ENCODE measurements at places on chromosomes 7 and 10.

DNA sequence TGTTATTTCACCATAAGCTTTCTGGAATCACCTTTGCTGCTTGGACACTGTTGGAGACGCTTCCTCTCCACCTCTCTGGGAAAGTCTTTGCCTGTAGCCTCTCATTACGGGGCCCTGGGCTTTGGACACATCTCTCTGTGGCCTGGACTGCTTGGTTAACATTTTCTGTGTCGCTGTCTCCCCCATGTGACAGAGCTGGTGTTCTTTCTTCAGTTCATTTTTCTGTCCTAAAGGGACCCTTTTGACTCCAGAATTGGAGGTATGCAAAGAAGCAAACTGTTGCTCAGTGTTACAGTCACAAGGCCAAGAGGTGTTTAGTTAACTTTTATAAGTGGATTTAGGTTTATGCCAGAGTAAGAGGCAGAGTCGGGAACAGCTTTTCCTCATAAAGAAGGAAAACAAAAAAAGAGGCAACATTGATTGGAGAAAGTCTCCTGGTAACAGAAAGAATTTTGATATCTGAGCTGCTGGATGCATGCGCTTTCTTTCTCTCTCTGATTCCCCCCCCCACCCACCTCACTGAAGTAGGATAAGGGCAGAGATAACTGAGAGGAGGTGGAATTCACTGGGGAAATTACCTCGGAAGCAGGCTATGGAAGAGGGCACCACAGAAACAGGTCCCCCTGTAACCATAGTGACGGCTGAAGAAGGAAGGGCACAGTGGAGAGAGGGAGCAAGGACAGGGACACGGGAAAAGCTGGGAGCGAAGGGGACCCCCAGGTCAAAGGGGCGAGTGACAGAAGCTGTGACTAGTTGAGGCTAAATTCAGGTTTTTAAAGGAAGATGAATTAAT lies 57.8 kb downstream of the LGI1 start:
- no peak for DNase-seq

DNA sequence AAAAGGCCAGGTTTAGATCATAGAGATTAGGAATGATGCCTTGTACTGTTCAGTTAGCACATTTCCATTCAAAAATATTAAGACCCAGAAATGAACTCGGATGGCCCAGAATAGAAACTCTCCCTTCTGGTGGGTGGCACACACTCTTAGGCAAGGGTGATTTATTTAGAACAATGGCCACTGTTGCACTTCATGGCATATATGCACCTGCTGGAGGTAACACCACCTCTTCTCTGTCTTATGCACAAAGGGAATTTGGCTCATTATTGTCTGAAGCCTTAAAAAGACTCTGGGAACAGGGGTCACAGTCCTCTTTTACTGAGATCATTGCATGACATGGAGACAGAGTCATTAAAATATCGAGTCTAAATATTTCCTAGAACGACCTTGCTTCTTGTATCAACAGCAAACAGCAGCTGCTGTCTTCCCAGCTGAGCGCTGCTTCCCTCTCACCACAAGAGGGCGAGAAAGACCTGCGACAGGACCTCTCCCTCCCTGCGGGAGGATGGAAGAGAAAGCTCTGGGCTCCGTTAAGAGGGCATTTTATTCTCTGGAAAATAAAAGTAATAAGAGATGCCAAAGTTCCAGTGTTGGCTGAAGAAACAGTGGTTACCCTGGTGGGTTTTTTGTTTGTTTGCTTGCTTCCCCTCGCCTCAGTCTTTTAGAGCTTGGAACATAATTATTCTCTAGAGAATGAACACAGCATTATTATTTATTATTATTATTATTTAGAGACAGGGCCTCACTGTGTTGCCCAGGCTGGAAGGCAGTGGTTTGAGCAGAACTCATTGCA lies 13.5 kb upstream of the BAMBI start:
- DNase-seq = peak; percentile 4

DNA sequence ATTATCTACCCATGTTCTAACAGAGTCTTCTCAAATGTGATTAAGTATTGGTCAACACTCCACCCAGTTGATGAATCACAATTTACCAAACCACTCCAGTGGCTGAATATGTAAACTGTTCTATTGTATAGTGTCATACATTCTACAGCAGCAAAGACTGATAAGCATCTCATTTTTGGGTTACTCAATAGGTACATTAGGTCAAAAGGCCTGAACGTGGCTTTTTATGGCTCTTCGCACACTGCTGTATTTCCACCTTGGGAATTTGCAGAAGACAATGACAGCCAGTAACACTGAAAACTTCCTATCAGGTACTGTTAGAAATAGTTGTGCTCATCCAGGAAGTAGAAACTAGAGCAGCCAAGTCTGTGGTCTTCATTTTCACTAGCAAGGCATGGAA lies 166.9 kb downstream of the GLI3 start:
- DNase-seq = no peak

DNA sequence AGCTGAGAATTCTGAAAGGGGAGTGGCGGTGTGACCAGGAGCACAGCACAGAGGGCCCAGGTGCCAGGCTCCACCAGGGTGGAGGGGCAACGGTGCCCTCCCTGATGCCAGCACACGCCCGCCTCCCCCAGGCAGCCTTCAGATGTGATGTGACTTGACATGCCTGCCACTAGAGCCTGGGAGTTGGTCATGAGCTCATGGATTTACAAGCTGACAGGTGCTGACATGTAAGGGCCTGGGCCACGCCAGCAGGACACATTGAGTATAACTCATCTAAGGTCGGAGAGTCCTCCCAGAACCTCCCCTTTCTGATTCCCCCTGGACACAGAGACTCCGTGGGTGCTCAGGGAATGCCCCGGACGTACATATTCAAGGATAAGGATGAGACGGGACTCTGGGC lies 74.2 kb downstream of the LSM5 start:
- DNase-seq = no peak

DNA sequence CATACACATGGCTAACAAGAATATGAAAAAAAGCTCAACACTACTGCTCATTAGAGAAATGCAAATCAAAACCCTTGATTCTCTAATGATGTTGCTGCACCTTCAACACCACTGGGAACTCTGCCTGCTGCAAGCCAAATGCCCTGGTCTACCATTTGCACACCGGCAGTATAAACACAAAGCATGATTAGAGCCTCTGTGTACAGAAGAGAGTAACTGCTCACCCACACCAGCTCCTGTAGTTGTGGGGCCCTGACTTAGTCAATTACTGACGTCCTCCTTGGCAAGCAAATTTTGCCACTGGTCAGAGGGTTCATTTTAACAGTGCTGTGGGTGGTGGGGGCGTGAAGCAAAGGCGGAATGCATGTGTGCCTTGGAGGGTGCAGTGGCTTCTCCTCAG lies 96.1 kb upstream of the RHEB start:
- no peak for DNase-seq

DNA sequence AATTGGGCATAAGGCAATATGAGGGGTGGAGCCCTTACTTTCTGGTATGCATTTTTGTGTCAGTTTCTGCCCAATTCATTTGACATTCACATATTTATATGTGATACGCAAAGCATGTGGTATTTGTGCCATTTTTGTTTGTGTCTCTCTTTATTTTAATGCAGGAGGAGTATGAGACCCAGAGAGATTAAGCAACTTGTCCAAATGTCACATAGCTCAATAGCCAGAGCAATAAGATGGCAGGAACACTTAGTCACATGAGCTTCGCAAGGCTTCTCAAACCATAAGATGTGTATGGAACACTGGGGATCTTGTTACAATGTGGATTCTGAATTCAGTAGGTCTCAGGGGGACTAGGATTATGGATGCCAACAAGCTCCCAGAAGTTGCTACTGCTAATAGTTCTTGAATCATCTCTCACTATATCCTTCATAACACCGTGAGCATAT lies 19.2 kb downstream of the MRLN start:
- no peak for DNase-seq

DNA sequence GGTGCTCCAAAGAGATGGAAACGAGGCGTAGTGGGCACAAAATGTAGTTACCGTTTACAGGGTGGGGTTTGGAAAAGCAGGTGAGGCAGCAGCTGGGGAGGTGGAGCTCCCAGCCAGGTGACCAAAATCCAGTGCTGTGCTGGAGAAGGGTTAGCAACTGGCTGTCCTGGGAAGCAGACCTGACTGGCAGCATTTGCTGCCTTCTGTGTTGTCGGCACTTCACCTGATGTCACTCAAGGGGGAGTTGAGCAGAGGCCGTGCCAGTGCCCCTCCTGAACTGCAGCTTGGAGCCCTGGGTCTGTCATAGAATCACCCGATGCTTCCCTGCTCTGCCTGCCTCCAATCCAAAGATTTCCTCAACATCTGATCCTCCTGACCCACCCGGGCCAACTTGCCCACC lies 12.8 kb downstream of the GCK start:
- DNase-seq = no peak

DNA sequence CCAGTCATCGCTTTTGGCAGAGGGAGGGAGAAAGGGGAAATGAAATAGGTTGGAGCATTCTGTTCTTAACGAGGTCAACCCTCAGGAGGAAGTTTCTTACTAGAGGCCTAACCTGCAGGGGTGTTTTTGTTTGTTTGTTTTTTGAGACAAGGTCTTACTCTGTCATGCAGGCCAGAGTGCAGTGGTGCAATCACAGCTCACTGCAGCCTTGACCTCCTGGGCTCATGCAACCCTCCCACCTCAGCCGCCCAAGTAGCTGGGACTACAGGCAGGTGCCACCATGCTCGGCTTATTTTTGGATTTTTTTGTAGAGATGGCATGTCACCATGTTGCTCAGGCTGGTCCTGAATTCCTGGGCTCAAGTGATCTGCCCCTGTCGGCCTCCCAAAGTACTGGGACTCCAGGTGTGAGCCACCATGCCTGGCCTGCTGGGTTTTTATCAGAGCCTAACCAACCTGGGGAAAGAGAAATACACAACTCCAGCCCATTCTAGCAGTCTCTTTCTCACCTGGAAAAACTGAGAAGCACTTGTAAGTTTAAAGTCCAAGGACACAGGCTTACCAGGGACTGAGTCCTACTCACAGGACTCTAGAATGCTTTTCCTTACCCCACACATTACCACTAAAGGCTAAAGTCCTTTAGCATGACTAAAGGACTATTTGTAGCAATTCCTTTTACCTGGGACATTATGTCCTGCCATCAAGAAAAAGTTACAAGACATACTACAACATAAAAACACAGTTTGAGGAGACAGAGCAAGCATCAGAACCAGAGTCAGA lies 101.0 kb upstream of the EGFR start:
- DNase-seq = no peak

DNA sequence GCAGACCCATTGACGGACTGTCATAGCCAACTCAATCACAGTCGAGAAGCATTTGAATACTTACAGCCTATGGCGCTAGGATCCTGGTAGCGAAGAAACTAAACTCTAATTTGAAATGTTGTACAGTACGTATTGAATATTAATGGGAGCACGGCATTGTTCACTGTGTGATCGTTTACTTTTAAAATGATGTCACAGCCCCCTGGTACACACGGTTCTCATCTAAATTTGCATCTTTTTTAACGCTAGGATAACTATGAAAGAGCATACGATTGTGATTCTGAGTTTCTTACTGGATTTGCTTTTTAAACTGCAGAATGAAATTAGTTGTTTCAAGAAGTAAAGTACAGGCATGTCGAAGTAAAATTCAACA lies 895 bp upstream of the NAPEPLD start:
- no peak for DNase-seq

- DNase-seq = no peak
Observed at GRCh38 chr7:31410265-31410664, 69.7 kb upstream of the NEUROD6 start.

DNA sequence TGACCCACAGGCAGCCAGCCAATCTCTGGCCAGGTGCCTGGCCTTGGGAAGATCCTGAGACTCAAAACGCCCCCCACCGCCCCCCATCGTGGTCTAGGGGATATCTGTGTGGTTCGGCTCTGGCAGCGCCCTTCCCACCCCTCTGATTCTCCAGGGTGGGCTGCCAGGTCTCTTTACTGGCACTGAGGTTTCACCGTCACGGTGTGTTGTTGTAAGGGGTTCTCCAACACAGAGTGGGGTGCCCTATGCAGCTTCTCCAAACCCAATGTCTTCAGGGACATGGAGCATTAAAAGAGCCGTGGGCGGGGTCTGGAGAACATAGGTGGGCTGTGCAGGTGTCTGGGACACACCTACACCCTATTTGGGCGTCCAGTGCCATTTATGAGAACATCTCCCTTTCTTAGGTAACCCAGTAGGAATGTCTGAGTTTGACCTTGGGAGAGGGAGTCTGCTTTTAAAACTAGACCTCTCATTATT lies 1.5 kb downstream of the MAFK start:
- no peak for DNase-seq

GRCh38 chr7:34022626-34023025 lies 117.3 kb downstream of the BMPER start:
- no peak for DNase-seq

DNA sequence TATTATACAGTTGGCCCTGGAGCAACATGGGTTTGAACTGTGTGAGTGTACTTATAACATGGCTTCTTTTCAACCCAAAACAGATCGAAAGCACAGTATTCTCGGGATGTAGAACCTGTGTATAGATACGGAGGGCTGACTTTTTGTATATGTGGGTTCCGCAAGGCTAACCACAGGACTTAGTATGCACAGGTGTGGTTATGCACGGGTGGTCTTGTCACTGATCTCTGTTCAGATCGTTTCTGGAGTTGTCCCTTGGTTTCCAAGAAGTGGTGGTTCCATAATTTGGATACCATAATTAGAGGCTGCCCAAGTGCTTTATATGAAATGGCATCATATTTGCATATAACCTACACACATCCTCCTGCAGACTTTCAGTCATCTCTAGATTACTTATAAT lies 10.9 kb upstream of the BHLHA15 start:
- DNase-seq = no peak

DNA sequence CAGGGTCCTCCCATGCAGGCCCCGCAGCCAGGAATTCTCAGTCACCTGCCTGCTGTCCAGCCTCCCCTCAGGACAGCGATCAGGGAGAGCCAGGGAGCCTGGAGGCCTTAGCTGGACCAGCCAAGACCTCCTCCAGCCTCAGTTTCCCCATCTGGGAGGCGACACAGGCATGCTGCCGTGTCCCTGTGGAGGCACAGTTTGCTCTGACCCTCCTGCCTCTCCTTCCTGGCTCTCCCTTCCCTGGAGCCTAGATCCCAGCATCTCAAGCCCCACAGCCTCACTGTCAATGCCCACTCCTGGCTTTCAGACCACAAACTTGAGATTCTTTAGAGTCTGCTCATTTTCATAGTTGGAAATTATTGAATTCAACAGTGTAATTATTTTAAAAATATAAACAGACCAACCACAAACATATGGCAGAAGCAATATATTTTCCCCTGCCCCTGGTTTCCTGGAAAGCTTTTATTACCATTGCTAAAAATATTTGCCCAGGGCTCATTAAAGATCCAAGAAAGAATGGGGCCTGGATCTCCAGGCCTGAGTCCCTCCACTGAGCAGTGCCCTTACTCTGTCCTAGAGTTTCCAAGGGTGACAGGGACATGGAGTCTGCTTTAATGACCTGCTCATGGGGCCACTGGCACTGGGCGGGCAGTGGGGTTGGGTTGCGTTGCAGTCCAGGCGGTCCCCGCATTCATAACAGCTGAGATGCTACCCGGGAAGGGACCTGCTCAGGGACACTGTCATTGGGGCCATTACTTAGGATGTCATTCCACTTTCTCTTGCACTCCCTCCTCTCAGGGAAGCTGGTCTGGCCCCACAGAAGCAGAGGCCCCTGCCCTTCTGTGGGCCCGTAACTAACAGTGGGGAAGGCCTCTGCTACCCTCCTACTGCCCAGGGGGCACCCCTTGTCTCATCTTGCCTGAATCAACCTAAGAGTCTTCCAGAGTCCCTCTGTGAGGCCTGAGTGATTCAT lies 81.6 kb upstream of the CHST15 start:
- DNase-seq = no peak
